ENCODE measurements at places on chromosomes 5 and 9.

DNA sequence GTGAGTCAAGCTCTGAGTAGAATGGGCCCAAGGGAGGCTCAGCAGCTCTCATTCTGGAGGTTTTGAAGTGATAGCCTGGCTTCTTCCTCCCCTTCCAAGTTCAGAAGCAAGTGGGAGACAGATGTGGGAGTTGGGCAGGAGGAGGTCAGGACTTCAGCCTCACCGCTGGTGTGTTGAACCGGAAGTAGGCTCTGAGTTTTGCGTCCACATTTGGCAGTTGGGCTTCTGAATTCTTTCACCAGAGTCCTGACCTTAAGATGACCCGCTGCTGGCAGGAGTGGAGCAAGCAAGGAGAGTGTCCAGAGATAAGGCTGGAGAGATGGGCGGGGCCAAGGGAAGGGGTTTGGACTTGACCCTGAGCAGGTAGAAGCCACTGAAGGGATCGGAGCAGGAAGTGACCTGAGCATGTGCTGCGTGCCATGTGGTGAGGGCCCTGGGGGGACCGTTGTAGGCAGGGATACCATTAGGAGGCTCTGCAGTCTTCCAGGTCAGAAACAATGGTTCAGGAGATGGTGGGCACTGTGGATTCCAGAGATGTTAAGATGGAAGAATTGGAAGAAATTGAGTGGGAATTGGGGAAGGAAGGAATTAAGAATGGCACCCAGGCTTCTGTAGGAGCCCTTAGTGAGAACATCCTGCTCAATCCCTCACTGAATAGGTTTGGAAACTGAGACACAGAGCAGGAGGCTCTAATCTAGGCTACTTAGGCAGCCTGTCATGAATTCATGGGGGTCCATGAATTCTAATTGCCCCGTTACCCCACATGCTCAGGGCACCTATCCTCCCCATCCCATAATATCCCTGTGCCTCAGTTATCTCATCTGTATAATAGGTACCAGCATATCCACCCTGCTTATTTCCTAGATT, 25.9 kb downstream of the GALNT12 start:
- no peak for DNase-seq

DNA sequence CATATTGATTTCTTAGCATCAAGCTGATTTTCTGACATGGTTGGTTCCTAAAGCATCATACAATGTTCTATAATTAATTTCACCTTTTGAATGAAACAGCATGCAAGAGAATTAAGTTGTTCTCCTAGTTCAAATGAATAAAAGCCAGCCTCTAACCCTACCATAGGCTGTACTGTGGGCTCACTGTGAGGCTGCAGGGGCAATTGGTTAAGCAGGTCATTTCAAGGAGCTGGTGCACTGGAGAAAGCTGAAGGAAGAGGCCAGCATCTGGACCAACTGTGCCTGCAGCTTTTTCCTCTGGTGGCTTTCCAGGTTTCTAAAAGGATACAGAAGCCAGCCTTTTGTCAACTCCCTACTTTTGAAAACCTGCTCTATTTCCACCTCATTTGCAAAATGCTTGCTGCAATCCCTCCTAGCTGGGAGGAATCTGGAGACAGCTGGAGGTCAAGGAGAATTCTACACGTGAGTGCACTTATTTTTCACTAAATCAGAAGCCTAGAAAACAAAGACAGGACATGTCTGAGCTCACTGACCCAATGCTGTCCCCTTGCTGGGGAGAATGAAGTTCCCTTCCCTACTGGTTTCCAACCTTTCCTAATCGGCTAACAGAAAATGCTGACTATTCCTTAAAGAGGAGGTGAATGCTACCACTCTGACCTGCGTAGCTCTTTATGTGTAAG, 158.9 kb downstream of the APBA1 start:
- DNase-seq: no peak

- DNase-seq: no peak
These were observed 127.0 kb upstream of the PLCXD3 start for GRCh38 chr5:41637424-41637823.

DNA sequence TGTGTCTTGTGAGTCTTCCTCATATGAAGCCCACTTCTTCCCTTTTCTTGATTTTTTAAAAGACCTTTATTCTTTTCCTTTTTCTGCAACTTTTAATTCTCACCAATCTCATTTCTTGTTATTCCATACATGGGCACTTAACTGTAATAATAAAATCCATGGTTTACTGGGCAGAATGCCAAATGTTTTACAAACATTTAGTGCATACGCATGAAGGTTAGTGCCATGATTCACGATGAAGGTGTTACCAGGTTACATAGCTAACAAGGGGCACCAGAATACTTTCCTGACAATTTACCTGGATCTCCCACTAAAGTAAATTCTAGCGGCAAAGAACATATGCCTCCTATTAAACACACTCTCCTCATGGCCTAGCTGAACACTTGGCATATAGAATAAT, 28.5 kb downstream of the MAN2A1 start:
- no peak for DNase-seq

- DNase-seq: no peak
These were observed 410.1 kb downstream of the AGTPBP1 start for GRCh38 chr9:85331626-85332025.

DNA sequence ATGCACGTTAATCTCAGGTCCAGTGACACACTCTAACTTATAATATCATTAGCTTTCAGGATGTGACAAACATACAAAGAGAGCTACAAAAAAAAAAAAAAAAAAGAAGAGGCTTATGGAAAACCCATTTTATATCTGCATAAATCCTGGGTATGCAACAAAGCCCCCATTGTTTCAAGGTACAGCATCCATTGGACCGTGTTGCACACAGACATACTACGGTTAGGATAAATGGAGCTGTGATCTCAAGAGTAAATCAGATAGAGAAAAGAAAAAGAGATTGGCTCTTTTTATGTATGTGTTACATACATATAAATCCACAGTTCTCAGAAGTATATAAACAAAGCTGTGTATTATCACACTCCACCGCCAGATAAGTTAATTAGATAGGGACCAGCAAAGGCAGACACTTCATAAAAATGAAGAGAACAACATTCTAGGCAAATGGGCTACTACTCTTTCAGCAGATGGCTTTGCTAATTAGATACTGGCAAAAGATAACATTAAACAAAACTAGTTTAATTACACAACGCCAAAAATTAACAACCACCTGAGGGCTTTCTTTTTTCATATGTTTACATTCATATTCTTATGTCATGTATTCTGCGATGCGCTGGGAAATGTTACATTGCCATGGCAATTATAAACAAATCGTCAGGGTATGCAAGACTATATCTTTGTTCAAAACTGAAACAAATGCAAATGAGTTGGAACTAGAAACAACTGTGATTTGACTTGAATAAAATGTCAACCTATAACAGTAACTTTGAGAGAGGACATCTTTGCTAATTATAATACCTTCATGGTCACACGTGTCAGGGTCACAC, 304.2 kb downstream of the SEMA5A start:
- no peak for DNase-seq

DNA sequence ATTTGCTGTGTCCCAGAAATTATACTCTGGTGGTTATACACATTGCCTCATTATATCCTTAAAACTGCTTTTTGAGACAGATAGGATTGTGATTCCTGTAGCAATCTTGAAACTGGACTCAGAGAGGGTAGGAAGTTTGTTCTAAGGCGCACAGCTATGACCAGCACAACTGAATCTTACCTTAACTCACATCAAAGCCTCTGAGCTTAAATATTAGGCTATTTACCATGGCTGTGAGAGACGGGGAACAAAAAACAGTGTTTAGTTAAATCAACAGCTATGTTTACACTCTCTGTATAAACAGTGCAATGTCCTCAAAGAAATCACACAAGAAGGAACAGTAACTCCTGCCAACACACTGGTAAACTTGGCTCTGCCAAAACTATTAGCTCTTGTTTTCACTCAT, 50.9 kb upstream of the TUT7 start:
- no peak for DNase-seq

DNA sequence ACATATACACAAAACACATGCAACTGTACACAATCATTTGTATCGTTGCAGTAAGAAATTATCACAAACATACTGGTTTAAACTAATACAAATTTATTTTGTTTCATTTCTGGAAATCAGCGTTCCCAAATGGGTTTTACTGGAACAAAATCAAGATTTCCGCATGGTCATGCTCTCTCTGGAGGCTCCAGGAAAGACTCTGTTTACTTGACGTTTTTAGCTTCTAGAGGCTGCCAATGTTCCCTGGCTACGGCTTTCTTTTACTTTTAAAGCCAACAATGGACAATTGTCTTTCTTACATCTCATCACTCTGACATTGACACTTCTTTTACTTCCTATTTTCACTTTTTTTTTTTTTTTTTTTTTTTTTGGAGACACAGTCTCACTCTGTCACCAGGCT, 793.1 kb downstream of the CDH9 start:
- DNase-seq: no peak

GRCh38 chr5:9820691-9821449, 190.7 kb upstream of the TAS2R1 start:
- no peak for DNase-seq

GRCh38 chr5:90553711-90554110, 4.9 kb upstream of the ADGRV1 start:
- no peak for DNase-seq

- DNase-seq: no peak
These were observed 279.9 kb downstream of the ASTN2 start for GRCh38 chr9:117134826-117135500.

DNA sequence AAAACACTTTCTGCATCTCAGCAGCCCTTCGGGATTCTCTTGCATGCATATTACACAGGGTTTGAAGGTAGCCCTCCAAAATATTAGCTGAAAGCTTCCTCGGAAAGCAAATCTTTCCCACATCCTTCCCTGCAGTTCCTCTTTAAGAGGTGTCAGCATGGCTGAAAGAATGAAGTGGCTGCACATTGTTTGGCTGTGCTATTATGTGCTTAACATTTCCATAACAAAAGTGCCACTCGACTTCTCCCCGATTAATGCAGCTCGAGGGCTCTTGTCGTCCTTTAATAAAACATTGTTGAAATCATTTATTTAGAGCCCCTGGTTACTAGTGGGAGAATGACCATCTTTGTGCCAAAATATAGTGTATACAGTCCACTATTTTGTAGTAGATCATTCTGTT, 6.5 kb downstream of the GAS1 start:
- no peak for DNase-seq

- no peak for DNase-seq
These were observed 7.9 kb downstream of the SNCAIP start for GRCh38 chr5:122319897-122320296.

DNA sequence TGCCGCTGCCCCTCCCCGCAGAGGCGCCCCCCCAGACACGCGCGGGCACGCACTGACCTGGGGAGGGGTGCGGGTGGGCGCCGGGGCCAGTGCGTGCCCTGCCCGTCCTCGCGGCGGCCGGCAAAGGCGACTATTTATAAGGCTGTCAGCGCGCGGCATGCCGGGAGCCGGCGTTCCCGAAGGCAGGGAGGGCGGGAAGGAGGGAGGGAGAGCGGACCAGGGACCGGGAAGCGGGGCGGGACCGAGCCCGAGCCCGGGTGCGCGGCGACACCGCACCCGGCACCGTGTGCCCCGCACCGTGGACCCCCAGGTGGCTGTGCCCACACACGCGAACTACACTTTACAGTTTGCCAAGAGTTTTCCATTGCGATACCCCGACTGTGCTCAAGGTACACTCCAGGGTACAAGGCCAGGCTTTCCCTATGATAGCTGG, at the start of gene AK1:
TSS of gene AK1 (minus strand) at position 110 of the 433 bp plus-strand sequence. CDS start 3,058 bp downstream, outside the sequence.
- no peak for DNase-seq

- no peak for DNase-seq
These were observed 37.9 kb downstream of the SLC6A7 start for GRCh38 chr5:150227606-150228273.

DNA sequence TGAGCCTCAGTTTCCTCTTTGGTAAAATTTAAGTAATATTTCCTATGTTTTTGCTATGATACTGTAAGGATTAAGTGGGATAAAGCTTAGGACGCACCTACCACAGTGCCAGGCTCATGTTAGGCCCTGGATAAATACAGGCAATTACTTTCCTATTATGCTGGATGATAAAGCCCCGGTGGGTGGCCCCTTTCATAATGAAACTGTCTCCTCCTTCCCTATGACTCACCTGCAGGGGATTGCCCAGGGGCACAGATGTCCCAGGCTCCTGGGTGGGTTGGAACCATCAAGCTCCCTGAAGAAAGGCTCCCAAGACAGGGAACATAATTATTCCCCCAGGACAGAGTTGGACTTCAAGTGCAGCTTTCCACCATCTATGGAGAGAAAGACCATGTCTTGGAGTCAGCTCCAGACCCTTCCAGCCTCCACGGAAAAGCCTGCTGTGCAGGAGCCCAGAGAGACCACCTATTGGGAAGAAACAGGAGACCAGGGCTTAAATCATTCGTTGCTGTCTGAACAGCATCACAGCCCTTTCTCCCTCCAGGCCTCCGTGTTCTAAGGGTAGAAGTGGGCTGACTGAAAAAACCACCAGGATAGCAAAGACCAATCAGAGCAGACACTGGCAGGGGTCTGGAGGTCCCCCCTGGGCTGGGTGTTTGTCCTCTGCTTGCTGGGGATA, 43.2 kb upstream of the FOXE1 start:
- DNase-seq: no peak

DNA sequence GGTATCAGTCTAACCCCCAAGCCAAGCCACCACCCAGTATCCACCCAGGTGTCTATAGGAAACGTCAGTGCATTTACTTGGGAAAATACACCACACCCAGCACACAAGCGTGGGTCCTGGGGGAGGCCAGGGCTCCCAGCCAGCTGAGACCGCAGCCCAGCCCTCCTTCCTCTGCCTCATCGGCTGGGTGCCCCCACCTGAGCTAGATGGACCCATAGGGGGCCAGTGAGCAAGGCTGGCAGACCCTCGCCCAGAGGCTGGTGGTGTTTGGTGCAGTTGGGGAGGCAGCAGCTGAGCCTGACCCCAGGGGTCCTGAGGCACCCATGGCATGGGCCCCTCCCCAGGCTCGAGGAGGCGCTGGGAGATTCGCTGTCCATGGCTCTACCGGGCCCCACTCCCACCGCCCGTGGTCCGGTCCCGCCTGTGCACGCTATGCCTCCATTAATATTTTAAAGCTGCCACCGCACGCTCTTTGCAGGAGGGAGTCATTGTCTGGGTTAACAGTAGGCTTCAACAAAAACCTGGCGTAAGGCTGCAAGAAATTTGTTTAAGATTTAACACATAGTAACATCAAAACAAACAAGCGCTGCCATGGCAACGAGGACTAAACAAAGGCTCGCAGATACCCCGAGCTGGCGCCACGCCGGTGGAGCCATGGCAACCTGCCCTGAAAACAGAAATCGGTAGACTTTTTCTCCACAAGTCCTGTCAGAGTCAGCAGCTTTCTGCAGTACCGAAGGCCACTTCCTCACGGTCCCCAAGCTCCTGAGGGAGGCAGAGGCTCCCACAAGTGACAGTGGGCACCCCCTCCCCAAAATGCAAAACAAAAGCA, 20.6 kb downstream of the TPPP start:
- DNase-seq: peak; percentile 89

DNA sequence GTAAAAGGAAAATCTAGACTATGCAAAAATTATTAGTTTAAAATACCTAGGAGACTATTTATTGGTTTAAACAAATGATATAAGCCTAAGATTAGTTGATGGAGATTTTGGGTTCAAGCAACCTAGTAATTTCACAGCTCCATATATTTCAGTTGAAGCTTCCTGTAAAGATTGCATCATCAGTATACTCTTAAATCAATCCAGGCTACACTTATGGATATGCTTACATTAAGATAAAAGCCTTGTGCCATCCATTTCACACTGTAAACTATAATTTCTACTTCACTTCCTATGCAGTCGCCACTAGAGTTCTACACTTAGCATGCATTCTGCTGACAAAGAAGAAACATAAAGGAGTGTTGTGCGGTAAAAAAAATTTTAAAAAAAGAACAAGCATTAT, 7.3 kb upstream of the LIX1 start:
- no peak for DNase-seq

Data from CD4-positive, alpha-beta T cell treated with Interleukin-10 for 1 hour (primary cell).